ENCODE measurements at places on chromosomes 1 and 21.

GRCh38 chr1:209652121-209652735 lies at the start of gene LAMB3:
Gene LAMB3 (minus strand): TSS chr1:209652425. CDS start chr1:209650944, 1,481 bp downstream.
- DNase-seq: no peak

DNA sequence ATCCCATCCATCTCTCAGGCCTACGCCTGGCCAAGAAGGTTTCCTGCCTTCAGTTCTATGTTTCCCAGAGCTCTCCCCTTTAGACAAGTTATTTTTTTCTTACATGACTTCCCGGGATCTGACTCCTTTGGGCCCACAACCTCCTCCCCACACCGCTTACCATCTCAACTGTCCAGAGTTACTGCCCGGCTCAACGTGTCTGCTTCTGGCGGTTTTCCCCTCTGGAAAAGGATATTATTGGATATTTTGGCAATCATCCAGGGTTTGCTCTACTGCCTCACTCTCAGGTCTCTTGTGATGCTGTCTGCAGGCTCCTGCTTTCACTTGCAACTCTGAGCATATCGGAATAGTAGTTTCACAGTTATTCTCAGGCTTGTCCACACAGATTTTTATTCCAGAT lies 318.2 kb upstream of the CAMK1G start:
- no peak for DNase-seq

- DNase-seq: no peak
These were observed 38.2 kb upstream of the NID1 start for GRCh38 chr1:236103059-236103458.

DNA sequence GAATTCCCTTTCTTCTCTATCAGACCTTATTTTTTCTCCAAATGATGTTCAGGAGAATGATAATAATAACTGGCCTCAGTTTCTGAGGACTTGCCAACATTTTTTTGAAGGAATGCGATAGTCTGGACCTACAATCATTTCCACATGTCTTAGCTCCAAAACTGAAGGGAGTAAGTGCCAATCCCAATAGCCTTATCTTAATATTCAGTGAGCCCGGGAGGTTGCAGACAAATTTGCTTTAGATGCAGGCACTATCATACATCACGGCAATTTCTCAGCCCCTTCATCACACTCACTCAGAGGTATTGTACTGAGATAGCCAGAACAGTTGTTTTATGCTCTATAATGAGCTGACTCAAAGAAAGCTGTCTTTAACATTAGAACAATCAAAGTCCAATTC lies 796.9 kb downstream of the ADGRL2 start:
- DNase-seq: no peak

- DNase-seq: no peak
These were observed 180.4 kb downstream of the NTMT2 start for GRCh38 chr1:170326186-170326585.

DNA sequence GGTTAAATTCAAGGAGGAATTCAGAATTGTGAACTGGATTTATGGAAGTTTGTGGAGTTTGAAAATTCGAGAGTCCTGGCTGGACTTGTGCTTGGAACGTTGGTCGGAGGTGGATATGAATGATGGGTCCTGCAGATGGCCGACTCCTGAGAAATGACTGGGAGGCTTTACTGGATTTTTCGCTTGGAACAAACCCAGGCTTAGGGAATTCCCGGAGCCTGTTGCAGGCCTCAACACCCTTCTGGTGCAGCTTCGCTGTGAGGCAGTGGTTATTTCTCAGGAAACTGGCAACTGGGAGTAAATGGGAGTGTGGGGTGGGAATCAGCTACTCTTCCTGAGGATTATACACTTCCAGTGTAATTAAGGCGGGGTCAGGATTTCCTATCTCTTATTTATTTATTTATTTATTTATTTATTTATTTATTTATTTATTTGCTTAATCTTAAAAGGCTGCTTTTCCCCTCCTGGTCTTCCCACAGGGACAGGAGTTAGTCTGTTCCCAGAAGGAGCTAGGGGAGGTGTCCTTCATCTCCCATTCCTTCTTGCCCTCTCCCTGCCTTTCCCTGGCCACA lies 21.1 kb downstream of the MAPKAPK2 start:
- DNase-seq: no peak

DNA sequence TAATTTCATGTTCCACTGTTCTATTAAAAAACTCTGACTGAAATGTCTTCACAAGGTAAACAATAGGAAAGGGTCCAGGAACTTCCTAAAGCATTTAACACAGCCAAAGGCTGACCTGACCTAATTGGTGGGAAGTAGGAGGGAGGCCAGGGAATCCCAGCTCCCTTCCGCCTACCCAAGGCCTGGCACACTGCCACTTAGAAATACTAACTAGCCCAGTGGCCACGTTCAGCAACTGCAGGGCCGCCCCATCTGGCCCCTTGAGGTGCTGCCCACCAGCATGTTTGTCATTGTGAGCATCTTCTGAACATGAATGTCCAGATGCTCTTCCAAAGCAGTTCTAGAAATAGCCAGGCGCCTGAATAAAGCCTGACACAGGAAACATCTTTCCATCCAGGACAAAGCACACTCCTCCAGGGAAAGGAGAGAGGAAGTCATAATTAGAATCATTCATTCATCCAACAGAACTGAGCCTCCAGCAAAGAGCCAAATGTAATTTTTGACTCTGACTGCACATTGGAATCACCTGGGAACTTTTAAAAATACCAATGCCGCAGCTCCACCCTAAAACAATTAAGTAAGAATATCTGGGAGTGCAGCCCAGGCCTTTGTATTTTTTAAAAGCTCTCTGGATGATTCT lies 44.6 kb upstream of the BCL9 start:
- DNase-seq: no peak

GRCh38 chr1:219330669-219331068 lies 157.0 kb downstream of the LYPLAL1 start:
- DNase-seq: no peak

GRCh38 chr1:166952002-166952746 lies 23.2 kb downstream of the ILDR2 start:
- no peak for DNase-seq

- DNase-seq: no peak
These were observed 179.2 kb downstream of the BACH1 start for GRCh38 chr21:29477941-29478340.

DNA sequence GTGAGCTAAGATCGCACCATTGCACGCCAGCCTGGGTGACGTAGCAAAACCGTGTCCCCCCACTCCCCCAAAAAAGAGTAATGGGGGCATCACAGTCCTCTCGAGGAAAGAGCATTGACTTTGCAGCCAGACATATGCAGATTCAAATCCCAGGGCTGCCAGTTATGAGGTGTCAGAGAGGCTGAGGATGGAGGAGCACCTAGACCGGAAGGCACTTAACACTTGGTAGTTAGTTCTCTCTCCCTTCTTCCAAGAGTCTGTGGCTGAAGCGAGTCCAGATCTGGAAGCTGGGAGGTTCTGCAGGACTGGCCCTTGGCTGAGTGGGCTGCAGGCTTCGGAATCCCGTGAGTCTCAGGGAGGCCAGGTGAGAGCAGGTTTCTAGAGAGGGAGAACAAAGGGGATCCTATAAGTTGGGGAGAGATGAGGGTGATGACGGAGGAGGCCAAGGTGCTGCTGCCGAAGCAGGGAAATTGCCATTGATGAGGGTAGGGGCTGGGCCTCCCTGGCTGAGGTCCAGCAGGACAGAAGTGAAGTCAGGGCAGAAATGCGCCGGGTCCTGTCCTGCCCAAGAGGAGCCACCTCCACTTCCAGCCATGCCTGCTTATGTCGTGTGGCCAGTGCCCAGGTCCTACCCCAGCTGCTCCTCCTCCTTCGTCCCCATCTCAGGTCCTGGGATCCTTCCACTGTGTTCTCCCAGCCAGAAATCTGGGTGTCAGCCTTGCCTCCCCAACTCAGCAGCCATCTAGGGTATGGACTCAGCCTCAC lies 13.3 kb upstream of the SPOCD1 start:
- no peak for DNase-seq
